ENCODE measurements at places on chromosomes 7 and 10. TPM values are rescaled to one million over a fixed set of nuclear protein-coding genes. Genes with fewer than 3 reads are reported as not detected.

DNA sequence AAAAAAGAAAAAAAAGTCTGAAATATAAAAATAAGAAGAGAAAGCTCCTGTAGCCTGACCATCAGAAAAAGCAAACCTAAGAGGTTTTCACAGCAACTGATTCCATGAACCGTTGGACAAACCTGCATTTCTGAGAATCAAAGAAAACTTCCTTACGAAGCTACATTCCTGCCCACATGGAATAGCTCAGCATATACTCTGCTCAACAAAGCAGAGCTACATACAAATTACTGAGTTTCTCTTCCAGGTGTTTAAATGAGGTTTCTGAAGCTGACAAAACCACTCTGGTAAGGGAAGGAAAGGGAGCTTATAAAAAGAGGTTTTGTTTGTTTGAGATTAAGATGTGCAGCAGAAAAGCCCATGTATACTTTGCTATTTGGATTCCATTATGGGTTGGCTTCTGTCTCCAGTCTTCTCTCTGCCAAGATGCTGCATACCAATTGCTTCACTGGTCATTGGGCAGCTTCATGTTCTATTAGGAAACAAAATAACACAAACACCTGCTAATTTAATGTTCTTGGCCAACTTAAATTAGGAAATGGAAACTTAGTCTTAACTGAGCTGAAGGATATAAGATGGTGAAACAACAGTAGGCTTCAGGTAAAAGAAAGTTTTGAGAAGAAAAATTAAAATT is 314.1 kb downstream of the LRRTM3 start:
- no peaks in the 10 kb centered on the region for H3K27me3 ChIP-seq
- H3K4me1 ChIP-seq = no peaks in the 10 kb centered on the region
- DNase-seq = no peak
- no peak overlapping the region for H3K4me3 ChIP-seq
- no peaks in the 10 kb centered on the region for H3K36me3 ChIP-seq

DNA sequence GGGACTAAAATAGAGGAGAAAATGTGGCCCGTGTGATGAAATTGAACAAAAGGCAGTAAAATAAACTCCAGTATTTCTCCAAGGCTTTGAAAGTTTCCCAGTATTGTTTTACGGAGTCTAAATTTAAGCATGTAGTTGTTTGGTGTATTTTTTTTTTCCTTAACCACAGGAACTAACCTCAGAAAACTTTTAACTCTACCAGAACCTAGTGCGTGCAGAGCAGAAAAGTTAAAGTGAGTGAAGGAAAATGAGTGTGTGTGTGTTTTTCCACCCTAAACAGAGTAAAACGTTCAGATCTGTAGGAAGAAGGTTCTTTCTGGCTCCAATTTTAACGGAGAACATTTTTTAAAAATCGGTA is 812 bp downstream of the PROSER2 start:
- no peaks in the 10 kb centered on the region for H3K36me3 ChIP-seq
- DNase-seq = peak; percentile 2
- H3K27me3 ChIP-seq = peaks cover 3% of the 10 kb centered on the region
- H3K4me3 ChIP-seq = peak overlapping the region; percentile 56
- no peak overlapping the region for H3K27ac ChIP-seq

GRCh38 chr7:21371360-21371759 is 56.5 kb upstream of the SP4 start:
- DNase-seq = no peak
- no peaks in the 10 kb centered on the region for H3K4me1 ChIP-seq

GRCh38 chr10:22460101-22460500 is 114.8 kb downstream of the SPAG6 start:
- no peaks in the 10 kb centered on the region for H3K36me3 ChIP-seq
- H3K27me3 ChIP-seq = no peaks in the 10 kb centered on the region
- H3K4me3 ChIP-seq = no peak overlapping the region
- H3K4me1 ChIP-seq = no peaks in the 10 kb centered on the region
- no peak overlapping the region for H3K27ac ChIP-seq

DNA sequence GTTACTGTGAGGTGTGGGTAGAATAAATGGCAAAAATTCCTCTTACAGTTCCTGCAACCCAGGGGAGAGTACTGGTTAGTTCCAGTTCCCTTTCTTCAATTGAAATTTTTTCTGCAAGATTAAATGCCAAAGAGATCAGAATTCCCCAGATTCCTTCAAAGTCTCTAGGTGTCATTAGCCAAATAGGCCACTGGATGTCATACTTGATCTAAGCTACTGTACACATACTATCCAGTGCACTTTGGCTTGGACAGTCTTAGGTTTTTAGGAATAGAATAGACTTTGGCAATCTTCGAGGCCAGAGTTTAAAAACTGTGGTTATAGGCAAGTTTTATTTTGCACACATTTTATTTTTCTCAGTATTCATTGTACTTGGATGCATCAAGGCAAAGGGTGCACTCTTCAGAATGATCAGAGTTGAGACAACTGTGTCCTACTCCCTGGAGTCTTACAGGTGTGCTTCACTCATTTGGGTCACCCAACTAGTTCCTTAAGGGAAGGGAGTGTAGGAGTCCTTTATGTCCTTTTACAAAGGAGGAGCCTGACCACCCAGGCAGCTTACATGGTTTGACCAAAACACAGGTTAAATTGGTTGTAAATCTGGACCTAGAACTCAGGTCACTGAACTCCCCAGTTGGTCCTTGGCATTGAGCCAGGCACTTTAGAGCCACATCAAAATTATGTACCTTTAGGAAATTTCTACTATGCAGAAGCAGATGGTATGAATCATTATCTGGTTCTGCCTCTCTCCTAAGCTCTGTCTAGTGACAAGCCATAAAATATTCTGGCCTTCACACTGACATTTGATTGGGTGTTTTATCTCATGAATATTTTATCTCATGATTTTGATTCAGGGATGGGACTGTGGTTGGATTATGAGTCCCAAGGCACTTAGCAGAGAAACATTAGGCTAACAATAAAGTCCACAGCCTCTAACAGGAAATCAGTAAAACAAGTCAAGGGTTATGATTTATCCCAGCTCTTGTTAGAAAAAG is 49.5 kb downstream of the ASAH2B start:
- no peak for DNase-seq
- no peaks in the 10 kb centered on the region for H3K36me3 ChIP-seq
- H3K4me3 ChIP-seq = no peak overlapping the region
- no peak overlapping the region for H3K27ac ChIP-seq
- no peaks in the 10 kb centered on the region for H3K4me1 ChIP-seq

DNA sequence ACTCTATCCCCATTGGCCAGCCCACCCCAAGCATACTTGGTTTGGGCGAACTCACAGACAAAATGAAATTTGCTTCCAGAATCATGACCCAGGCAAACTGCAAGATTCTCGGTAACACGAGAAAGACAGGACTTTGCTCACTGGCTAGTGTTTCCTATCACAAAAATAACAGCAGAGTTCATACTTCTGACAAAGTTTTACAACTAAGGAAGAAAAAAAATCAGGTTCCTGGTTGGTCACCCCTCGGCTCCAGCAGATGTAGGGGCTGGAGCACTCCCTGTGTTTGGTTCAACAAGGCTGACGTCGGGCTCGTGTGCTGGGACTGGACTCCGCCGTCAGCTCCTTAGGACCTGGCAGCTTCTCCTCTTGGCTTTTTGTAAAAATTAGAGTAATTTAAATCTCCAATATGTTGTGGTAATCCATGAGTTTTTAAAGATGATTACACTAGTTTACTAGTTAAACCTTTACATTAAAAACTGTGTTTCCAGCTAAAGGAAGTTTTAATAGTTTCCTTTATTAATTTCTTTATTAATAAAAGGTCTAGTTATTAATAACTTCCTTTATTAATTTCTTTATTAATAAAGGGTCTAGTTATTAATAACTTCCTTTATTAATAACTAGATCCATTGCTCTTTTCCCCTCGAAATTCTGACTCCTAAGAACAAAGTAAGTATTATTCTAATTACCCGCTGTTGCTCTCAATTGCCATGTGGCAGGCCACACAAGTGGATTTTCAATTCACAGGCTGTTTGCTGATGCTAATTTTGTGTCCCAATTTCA is 115.6 kb upstream of the RNF32 start:
- H3K4me3 ChIP-seq = no peak overlapping the region
- H3K36me3 ChIP-seq = no peaks in the 10 kb centered on the region
- H3K27me3 ChIP-seq = no peaks in the 10 kb centered on the region
- no peaks in the 10 kb centered on the region for H3K4me1 ChIP-seq
- no peak overlapping the region for H3K27ac ChIP-seq

DNA sequence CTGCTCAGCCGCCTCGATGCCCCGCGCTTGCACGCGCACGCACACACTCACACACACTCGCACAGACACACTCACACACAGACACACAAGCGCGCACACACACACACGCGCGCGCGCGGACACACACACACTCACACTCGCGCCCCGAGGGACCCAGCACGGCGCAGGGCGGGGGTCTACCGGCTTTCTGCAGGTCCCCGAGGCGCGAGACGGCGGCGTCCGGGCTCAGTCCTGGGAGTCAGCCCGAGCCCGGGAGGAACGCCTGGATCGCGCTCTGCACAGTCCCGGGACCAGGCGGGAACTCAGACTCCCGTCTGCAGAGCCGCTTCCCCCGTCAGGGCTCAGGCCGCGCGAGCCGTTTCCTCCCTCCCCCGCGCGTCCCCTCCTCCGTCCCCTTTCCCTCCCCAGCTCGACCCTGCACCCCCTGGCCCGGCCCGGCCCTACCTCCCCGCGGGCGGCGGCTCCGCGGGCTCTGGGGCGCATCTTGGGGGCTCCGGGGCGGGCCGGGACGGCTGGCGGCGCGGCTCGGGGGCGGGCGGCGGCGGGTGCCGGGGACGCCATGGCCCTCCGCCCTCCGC is 464 bp downstream of the DENND2A start:
- no peaks in the 10 kb centered on the region for H3K36me3 ChIP-seq
- DNase-seq = peak; percentile 15
- peaks cover 7% of the 10 kb centered on the region for H3K27me3 ChIP-seq
- peak overlapping the region; percentile 24 for H3K4me3 ChIP-seq

- DNase-seq = no peak
- no peaks in the 10 kb centered on the region for H3K27me3 ChIP-seq
- peak within 1 kb of the TSS; percentile 97 for H3K4me3 ChIP-seq
- H3K27ac ChIP-seq = peak within 1 kb of the TSS; percentile 100
- H3K36me3 ChIP-seq = no peaks in the 10 kb centered on the region
Observed at GRCh38 chr10:110919349-110919931, at the start of gene SHOC2. Gene SHOC2, plus strand, starts transcription at chr10:110919604. Its CDS starts 44,755 bp downstream, at chr10:110964359.

Gene SUN3
- total RNA-seq = not detected

DNA sequence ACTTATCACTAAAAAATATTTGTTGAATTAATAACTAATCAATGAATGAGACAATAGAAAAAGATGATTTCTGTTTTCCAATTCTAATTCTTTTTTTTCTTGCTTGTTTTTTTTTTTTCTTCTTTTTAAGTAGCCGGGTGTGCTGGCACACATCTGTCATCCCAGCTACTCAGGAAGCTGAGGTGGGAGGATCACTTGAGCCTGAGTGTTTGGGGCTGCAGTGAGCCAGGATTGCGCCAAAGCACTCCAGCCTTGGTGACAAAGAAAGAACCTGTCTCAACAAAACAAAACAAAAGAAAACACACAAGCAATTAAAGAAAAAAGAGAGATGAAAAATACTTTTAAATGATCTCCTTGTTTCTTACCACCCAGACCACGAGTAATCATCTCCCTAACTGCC is 1109.3 kb downstream of the REEP3 start:
- H3K4me1 ChIP-seq = no peaks in the 10 kb centered on the region
- no peak overlapping the region for H3K4me3 ChIP-seq
- H3K27ac ChIP-seq = no peak overlapping the region

- no peaks in the 10 kb centered on the region for H3K36me3 ChIP-seq
- DNase-seq = peak; percentile 10
- no peak overlapping the region for H3K27ac ChIP-seq
- H3K4me3 ChIP-seq = no peak overlapping the region
- H3K27me3 ChIP-seq = no peaks in the 10 kb centered on the region
Observed at GRCh38 chr10:110617425-110618229, 26.5 kb upstream of the RBM20 start.

Gene MACROH2A2
- 4.2 TPM for total RNA-seq

DNA sequence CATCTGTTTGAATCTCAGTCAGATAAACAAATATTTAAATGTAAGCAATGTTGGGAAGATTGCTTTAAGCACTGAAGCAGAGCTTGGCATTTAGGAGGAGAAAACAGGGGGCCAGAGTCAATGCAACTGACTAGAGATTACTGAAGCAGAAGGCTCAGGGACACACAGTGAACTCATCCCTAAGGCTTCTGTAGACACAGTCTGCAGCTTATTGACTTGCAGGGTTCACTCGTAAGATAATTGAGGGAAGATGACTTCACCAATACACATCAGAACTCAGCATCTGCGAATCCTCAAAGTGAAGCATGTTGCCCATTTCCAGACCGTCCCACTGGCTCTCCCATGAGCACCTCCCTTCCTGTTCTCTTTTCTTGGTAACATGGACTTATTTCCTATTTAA is 363.4 kb upstream of the PFKP start:
- H3K4me3 ChIP-seq = no peak overlapping the region
- no peak overlapping the region for H3K27ac ChIP-seq
- H3K4me1 ChIP-seq = no peaks in the 10 kb centered on the region
- H3K36me3 ChIP-seq = no peaks in the 10 kb centered on the region
- no peak for DNase-seq

DNA sequence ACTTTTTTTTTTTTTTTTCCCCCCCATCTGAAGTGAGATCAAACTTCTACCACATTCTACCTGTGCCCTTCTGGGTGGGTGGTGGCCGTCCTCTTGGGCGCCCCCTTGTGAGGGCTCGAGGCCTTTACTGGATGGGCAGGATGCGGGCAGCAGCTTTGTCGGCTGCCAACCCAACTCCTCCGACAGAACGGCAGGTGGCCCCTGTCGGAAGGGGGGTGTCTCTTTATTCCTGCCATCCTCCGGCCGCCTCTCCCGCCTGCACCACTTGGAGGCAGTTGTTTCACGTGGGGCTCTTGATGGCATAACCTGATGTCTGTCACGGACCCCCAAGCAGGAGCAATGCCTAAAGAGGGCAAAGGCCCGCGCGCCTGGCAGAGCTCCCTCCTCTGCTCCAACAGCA is 31.0 kb downstream of the AMZ1 start:
- peak; percentile 68 for DNase-seq
- H3K4me1 ChIP-seq = peaks cover 44% of the 10 kb centered on the region
- no peak overlapping the region for H3K27ac ChIP-seq
- H3K36me3 ChIP-seq = no peaks in the 10 kb centered on the region

- DNase-seq = no peak
- no peak overlapping the region for H3K4me3 ChIP-seq
- H3K27ac ChIP-seq = no peak overlapping the region
- no peaks in the 10 kb centered on the region for H3K36me3 ChIP-seq
- H3K4me1 ChIP-seq = no peaks in the 10 kb centered on the region
Observed at GRCh38 chr10:56279270-56279669, 81.8 kb downstream of the ZWINT start.

Gene CHST3
- 0.08 TPM for total RNA-seq
